ENCODE measurements at places on chromosomes 12 and 14.

DNA sequence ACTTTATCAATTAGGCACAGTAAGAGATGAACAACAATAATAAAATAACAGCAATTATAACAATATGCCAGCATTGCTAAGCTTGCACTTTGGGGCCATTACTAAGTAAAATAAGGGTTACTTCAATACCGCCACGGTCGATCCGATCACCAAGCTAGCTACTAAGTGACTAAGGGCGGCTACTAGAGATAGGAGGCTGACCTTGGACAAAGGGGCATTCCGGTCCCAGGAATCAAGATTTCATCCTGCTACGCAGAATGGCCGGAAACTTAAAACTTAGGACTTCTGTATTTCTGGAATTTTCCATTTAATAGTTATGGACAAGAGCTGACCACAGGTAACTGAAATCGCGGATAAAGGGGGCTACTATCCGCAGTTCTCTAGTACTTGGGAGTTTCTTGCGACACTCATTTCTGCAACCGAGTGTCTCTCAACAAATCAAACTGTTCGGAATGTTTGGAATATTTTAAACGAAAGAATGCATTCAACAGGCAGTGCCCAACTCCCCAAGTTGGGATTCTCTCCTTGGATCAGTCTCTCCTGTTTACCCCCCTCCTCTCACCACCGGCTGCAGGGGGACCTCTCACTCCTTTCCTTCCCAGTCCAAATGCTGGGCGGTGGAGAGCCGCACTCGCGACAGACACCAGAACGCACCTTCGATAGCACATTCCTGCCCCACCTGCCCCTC is 650 bp downstream of the HEBP1 start:
- no peak for DNase-seq

DNA sequence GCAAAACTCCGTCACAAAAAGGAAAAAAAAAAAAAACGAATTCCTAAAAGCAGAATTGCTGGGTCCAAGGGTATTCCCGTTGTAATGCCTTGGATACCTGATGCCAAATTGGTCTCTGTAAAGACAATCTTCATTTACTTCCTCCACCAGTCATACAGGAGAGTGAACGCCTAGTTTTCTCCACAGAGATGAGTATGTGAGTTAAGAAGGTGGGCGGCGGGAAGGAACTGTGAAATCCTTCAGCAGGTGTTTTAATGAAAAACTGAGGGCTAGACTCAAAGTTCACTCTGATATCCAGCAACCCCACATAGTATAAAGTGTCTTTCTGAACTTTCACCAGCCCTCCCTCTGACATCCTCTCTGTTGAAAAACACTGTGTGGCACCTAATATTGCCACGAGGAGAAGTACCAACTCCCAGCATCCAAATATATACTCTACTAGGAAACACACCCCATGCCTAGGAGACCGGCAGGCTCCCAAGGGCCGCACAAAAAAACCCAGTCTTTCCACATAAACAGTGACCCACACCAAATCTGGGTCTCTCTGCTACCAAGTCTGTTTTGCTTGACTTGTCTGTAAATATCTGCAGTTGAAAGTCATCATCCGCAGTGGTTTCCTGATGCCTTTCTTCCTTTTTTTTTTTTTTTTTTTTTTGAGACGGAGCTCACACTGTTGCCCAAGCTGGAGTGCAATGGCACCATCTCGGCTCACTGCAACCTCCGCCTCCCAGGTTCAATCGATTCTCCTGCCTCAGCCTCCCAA is 30.3 kb upstream of the FOXN3 start:
- DNase-seq: no peak

DNA sequence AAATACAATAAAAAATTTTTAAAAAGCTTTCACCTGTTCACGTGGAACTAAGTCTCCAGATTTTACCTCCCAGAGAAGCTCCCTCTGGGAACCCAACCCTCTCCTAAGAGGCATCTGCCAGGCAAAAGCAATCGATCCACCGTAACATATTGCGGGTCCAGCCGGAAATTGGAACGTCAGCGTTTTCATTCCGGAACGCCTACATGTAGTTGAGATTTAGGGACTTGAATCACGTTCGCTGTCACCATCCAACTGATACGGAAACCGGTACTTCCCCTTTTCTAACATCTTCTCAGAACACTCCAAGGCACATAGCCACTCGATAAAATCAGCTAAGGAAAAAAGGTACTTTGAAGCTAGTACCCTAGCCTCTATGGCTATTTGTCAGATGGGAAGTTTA is 70.3 kb downstream of the COX16 start:
- DNase-seq: no peak

DNA sequence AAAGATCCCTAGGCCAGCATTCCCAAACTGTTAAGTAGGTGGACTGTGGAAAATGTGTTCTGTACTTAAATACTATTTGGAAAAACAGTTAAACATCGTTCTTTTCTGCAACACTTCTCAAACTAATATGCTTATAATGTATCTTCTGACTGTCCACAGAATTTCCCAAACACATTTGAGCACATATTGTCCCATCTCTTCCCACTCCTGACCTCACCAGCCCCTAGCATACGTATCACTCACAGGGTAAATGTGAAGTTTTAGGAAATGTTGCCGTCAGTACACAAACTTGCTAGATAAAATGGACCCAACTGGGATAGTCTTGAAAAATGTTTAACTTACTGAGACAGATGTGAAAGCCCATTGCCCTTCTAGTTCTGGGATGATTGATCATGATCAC is 27.7 kb downstream of the ARID2 start:
- DNase-seq: no peak

- DNase-seq: no peak
Observed at GRCh38 chr14:32286602-32287001, 42.5 kb upstream of the AKAP6 start.

- no peak for DNase-seq
Observed at GRCh38 chr14:105068818-105069217, 3.6 kb upstream of the GPR132 start.

DNA sequence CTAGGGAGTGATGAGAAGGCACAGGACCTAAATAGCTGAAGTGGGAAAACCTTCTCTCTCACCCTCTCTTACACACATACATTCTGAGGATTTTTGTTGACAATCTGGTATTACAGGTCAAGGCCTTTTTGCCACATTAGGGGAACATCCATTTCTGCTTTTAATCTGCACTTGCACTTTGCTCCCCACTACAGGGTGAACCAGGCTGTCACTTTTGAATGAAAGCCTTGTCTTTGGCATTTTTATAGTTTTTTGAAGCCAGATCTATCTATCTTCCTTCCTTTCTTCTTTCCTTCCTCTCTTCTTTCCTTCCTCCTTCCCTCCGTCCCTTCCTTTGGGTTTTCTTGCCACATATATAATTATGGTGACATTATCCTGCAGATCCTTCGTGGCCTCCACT is 165.9 kb upstream of the OTX2 start:
- no peak for DNase-seq

DNA sequence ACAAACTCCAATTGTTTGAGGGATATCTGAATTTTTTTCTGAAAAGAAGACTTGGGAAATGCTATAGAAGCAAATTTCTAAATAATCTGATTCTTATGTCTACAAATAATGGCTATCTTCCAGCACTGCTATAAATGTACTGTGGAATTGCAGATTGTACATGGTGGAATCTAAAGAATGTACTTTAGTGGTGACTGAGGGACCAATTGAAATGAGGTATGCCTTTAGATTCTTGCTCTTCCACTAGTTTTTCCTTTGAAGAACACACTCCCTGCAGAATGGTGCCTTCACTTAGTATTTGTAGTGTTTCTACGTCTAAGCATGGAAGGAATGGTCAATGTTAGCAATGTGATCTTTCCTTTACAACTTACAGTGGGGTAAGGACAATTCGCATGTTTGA is 11.7 kb upstream of the PRB4 start:
- DNase-seq: no peak

- DNase-seq: no peak
Observed at GRCh38 chr14:101033446-101034165, 130.1 kb upstream of the RTL1 start.

DNA sequence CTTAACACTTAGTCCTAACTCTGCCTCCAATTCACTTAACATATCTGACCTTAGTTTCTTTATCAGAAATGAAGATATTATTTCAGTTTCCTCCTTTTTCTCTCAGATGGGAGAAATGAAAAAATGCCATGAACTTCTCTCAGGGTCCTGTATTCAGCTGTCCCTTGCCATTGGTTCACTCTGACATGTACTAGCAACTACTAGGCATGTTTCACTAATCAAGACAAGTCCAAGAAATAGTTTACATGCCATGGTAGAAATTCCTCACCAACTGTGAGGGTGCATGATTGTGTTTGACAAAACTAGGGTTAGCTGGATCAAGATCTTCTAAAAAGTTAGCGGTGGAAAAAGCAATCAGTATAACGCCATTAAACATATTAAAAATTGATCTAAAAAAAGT is 7.0 kb upstream of the ATXN7L3B start:
- no peak for DNase-seq

DNA sequence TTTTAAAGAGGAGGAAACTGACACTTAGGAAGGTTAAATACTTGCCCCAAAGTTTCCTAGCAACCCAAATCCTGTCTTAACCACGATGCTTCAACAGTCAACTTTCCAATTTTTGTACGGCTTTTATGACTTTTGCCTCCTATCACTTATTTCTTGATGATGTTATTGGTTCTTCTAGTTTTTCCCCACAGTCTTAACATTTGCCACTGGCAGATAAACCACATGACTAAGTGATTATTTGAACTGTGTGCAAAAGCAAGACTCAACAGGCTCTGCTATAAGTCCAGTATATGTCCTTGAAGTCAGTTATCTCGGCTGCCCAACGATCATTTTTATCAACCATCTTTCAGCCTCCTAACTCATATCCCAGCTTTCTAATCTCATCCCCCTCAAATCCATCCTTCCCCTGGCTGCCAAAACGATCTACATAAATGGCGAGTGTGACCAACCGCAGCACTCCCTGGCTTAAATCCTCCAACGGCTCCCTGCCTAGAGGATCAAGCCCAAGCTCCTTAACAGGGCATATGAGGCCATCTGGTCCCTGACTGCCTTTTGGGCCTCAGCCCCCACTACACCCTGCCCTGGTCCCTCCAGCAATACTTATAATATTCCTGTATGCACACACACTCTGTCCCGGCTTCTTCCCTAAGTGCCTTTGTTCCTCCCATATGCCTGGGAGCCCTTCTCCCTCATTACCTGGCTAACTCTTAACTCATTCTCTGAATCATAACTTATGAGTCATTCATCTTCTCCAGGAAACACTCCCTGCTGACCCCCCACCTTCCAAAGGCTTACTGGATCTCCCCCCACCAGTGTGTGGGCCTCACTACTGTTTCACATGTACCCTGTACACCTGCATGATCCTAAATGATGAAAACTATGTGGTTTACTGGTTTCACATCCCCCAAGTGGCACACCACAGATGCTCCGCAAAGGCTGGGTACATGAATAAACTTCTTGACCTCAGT is 8.8 kb downstream of the VPS37B start:
- DNase-seq: no peak

GRCh38 chr14:64549791-64550620 is at the start of gene PPP1R36:
Gene PPP1R36, plus strand, starts transcription at chr14:64549961. Its CDS starts 37 bp downstream, at chr14:64549998.
- no peak for DNase-seq

DNA sequence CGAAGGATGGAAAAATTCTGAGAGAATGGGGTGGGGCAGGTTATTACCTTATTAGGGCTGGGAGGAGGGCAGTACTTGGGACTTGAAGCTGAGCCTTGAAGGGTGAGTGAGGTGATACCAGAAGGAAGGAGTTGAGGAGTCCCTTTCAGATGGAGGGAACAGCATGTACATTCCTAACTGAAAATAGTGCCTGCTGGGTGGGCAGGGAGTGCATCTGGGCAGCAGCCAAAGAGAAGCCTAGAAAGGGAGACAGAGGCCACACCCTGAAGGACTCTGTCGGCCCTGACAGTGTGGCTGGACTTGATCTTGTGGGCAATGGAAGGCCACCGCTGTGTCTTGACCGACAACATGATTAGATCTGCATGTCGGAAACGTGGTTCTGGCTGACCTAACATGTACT is 147.6 kb downstream of the NDUFA12 start:
- DNase-seq: no peak

GRCh38 chr12:13258197-13258596 is 61.7 kb downstream of the EMP1 start:
- no peak for DNase-seq

DNA sequence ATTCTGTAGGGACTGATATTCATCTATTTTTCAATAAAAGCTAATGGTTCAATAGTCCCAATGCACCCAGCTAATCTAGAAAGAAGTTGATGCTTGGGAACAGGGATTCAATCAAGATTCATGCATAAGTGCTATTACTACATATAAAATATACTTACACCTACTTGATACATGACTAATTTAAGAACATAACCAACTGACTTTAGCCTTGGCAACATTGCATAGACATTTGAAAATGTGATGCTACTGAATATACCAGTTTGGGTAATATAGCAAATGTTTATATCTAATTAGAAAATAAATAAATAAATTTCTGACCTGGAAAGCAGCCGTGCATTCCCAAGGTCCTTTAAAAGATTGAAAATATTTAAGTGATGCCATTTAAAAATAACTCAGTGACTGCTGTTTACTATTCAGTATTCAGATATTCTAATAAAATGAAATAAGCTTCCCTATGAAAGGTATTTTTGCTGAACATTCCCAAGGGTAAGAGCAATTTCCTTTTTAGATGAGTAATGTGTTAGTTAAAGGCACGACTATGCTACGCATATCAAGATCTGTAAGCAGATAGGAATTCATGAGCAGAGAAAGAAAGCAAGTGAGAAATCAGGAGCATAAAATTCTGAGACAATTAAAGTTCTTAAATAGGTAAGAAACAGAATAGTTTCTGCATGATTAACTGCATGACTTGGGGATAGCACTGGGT is 160.6 kb upstream of the SYT1 start:
- DNase-seq: no peak

DNA sequence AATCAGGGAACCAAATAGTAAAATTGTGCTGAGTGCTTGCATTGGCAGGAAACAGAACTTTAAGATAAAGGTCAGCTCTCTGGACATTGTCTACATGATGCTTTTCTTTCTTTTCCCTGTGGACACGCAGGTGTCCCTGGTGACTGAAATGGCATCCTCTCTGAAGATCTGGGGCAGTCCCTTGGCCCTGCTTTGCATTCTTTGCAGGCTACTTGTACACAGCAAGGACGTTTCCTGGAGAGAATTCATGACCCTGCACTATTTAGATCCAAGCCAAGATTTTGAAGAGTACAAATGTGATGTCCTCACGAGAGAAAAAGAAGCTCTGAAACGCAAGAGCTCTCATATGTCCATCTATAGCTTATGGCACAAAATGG is 11.3 kb upstream of the EDDM3A start:
- no peak for DNase-seq

Measured in activated naive CD4-positive, alpha-beta T cell (primary cell).